Substantia nigra (tissue), 51 donors: ENCODE measurements at places on chromosomes 4 and X.

DNA sequence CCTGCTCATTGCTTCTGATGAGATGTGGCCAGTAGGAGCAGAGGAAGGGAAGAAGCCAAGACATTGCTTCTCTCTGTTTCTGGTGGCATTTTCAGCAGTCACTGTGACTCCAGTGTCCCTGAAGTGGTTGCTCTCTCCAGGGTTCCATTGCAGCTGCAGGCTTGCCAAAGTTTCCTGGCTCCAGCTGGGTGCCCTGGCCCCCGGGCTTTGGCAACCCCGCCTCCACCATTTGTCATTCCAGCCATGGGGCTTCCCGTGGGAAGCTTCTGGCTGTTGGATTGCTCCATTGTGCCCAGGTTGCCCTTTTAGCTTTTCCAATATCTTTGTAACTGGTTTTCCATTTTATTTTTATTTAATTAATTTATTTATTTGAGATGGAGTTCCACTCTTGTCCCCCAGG, 12.7 kb downstream of the FGFBP1 start:
- no peak for DNase-seq

GRCh38 chr4:8032381-8032780, 92.7 kb upstream of the AFAP1 start:
- no peak for DNase-seq

DNA sequence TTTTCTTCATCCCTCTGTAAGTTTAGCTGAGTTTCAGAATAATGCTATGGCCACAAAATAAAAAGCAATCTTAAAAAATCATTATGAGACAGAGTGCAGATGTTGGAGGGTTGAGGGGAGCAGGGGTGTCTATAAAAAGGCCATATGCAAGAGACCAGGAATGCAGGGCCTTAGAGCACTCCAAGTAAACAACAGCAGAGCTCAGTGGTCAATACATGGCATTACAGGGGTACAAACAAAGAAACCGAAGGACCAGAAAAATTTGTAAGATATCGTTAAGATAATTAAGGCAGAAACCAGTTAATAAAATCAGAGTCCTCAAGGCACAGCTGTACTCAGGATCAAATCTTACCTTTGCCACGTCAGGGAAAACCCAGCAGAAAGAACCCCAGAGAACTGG, 28.4 kb upstream of the NDST3 start:
- no peak for DNase-seq

- no peak for DNase-seq
Observed at GRCh38 chr4:26400132-26400531, 79.3 kb downstream of the RBPJ start.

GRCh38 chr4:149534779-149535178, 280.9 kb downstream of the IQCM start:
- DNase-seq = no peak

DNA sequence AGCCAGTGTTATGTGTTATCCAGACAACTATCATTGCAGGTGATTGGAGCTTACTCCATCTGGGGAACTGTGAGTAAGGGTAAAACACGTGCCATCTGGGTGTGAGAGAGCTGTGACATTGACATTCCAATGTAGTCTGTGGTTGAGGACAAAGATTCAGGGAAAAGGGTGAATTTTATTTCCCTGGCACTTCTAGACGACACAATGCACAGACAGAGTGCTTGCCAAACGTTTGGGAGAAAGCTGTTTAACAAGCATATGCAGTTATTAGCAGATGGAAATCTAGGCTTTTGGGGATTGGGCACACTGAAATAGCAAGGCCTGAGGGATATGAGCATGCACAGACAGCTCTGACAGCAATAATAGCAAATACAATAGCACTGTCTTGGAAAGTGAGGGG, 21.3 kb upstream of the CTSO start:
- no peak for DNase-seq

DNA sequence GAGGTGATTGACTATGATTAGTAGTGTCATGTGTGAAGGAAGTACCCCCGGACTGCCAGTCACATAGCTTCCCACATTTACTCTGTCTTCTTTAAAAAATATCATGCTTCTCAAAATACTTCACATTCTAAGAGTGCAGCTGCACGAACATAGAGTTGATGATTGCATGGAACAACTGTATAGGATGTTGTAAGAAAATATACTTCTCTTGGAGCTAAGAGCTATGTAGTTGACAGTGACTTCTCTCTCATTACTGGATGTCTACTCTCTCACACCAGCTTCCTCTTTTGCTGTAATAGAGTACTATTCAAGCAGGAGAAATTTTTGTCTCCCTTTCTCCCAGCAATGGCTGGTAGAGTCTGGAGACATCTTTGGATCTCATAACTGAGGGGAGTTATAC, 99.4 kb upstream of the PUDP start:
- DNase-seq = no peak
